COLO829 (cell line): ENCODE measurements at places on chromosomes 13 and 19.

GRCh38 chr13:27917121-27917947, 2.5 kb upstream of the PDX1 start:
- no peak for DNase-seq

DNA sequence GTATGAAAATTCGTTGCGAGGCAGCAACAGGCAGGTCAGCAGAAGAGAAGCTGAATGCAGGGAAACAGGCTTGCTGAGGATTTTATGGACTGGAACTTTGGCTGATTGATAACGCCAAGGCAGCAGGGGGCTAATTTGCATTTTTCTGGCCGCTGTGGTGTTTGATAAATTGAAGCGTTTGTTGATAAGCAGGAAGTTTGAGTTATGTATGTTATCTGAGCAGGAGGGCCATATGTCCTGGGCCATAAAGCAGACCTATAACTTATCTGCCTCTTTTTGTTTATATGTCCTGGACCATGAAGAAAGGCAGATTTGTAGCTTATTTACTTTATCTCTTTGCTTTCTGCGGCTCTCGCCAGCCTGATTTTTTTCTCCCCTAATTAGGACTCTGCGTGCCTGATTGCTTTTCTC, 65.9 kb downstream of the ZNF627 start:
- DNase-seq = no peak

DNA sequence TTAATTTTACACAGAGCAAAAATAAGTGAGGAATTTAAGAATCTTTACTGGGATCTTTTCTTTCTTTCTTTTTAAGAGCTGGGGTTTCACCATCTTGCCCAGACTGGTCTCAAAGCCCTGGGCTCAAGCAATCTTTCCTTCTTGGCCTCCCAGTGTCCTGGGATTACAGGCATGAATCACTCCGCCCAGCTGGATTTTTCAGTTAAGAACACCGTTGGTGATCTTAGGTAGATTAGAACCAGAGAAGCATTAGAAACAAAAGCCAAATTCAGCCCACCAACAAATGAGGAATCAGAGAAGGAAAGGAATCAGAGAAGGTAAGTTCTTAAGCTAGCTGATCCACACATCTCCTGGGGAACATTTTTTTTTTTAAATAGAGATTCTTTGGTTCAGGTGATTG, 34.2 kb downstream of the EPSTI1 start:
- DNase-seq = no peak

GRCh38 chr13:20993661-20994440, 67.5 kb downstream of the LATS2 start:
- no peak for DNase-seq

DNA sequence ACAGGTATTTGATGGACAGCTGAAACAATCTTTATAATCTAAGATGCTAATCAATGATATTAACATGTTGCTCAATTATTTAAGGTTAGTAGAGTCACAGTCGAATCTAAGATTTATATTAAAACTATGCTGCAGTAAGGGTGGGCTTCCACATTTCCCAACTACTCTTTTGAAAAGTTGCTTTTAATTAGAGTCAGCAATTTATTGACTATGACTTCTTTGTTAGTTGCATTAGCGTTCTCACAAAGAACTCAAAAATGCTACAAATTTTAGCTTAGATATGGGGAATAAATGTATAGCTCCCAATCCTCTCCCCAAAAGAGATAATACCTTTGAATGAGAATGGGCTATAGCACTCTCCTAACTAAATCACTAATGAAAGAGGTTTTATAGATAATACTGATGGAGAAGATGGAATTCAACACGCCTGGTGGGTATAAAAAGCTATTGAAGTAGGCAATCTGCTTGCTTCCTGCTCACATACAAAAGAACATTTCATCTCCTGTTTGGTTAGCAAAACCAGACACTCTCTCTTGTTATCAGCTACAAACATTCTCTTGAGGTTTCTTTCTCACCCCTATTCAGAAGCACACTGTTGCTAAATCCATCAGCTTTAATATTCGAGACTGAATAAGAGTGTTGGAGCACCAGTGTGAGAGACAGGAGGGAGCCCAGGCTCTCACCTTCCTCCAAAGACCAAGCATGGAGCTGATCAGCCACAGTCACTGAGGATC, 2.4 kb upstream of the FLT1 start:
- peak; percentile 74 for DNase-seq

- peak; percentile 86 for DNase-seq
Measured at GRCh38 chr19:4909897-4910593, 744 bp downstream of the UHRF1 start.

DNA sequence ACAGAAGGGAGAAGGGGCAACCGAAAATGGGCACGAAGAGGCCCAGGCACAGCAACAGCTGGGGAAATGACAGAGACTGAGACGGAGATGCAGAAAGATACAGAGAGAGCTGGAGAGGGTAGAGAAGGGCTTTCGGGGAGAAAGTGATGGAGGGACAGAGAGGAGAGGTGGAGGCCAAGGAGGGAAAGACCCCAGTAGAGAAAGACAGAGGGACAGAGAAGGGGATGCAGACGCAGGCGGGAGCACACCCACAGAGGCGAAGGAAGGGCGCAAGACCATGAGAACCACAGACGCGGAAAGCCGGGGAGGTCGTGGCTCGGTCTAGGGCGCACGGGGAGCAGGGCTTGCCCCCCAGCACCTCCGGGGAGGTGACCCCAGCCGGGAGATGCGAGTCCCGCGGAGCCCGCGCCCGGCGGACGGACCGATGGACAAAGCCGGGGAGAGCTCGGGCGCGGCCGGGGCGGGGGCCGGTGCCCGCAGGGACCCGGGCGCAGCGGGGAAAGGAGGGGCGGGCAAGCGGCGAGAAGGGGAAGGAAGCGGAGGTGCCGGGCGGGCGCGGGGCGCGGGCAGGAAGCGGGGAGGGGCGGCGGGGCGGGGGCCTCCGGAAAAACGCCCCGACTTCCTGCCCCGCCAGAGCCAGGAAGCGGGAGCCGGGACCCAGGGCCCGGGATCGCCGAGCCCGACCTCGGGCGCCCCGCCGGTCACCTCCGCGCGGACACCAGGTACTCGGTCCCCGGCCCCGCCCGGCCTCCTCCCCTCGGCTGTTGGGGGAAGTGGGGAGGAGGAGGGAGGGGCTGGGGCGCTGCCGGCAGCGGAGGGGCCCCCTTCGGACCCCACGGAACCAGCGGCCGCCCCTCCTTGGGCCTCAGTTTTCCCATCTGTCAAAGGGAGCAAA, at the start of gene ARHGEF1:
Gene ARHGEF1 (plus strand): TSS at position 617 of the 895 bp plus-strand sequence. CDS start 4,899 bp downstream, outside the sequence.
- DNase-seq = no peak

- DNase-seq = no peak
Measured at GRCh38 chr13:19713186-19713965, 69.4 kb downstream of the PSPC1 start.

- DNase-seq = no peak
Measured at GRCh38 chr13:45269204-45269603, 68.4 kb upstream of the KCTD4 start.

DNA sequence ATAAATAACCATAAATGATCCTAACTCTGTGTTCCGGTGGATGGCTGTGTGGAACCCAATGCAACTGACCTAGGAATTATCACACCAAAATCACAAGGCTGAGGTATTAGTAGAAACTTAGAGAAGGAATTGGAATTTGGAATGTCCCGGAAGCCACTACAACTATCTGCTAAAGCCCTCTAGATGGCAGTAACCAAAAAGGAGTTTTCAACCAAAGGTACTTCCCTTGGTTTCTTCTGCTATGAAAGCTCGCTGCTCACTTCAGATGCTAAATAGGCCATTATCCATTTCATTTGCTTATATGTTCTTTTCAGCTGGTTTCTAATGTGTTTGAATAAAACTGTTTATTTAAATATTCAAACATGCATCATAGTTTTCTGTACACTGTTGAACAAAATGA, 1589.1 kb upstream of the SPRY2 start:
- peak; percentile 2 for DNase-seq

- peak; percentile 83 for DNase-seq
Measured at GRCh38 chr13:23654111-23655110, 84.2 kb downstream of the TNFRSF19 start.

DNA sequence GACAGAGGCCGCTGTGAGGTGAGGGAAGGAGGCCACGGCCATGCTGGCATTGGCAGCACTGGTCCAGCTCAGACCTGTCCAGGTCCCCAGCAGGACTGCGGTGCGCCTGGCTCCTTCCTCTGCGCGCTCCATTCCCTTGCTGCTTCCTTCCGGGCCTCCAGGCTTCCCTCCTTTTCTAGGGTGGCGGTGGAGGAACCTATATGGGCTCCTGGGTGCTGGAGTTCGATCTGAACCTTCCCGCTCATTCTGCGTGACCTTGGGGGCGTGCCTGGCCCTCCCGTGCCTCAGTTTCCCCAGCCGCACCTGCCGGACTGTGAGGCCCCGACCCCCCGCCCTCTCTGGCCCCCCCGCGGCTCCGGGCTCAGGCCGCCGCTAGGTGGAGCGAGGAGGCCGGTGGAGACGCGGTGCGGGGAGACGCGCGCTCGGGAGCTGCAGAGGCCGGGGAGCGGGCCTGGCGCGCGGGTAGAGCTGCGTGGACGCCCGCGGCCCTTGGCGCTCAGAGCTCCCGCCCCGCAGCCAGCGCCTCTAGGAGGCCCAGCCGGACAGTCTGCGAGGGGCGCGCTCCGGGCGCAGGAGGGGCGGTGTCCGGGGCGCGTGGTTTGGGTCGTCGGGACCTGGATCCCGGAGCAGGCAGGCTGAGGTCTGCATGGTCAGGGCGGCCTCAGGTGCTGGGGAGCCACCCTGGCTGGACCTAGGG, 29.9 kb downstream of the EFNA2 start:
- DNase-seq = no peak

- no peak for DNase-seq
Measured at GRCh38 chr19:17281391-17282304, at the start of gene ANKLE1. Gene ANKLE1 (plus strand): TSS chr19:17281901. CDS start chr19:17281921, 20 bp downstream.

- no peak for DNase-seq
Measured at GRCh38 chr19:30225676-30226463, 146.3 kb upstream of the ZNF536 start.

- no peak for DNase-seq
Measured at GRCh38 chr19:19406878-19407632, 1.6 kb downstream of the GATAD2A start.

DNA sequence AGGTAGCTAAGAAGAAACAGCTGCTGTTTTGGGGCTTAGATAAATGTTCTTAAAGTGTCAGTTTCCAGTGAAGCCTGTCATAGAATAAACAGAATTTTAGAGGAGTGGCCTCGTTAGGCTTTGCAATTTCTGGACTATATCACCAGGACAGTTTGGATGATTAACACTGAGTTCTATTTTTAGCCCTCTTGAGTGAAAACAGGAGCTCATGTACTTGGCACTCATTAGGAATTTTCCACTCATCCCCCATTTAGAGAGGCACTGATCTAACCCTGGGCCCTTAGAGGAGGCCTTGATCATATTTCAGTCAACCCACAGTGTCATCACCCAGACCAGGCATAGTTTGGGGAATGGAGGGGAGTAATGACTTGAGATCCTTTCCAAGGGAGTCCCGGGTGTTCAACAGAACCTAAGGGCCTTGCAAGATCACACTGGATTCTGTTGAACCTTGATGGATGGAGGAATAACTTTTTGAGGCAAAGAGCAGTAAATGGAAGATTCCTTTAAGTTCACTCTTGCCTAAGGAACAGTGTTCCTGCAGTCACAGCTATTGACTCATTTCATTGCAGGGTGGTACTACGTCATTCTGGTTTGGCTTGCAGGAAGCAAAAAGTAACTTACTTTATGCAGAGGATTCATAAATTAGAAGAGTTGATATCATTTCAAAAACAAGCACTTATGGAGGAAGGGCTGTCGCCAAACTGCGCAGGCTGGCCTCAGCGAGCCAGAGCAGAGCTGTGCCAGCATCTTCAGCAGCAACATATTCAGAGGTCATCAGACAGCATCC, 160.2 kb downstream of the SLC7A1 start:
- DNase-seq = no peak
